A549 treated with Mapracorat at 1 μM for 4 hours (cell line): ENCODE measurements at places on chromosomes 16 and 17. TPM values are rescaled to one million over a fixed set of nuclear protein-coding genes. Genes with fewer than 3 reads are reported as not detected.

Gene TMEM114
- total RNA-seq, result not detected in 5 replicates

Gene PRSS33
- not detected in 5 replicates for total RNA-seq

Gene IL17C
- 0.13 TPM in 1 of 5 replicates, not detected in the others for total RNA-seq

Gene RHBDL1
- total RNA-seq, result 0.59 to 1.8 TPM (median 1.6 TPM) in 5 replicates
